GM12891 (cell line): ENCODE measurements at places on chromosomes 1 and 21.
A peak's percentile ranks its signal among the peaks of the same experiment; 100 is the strongest.

- DNase-seq, result no peak
Observed at GRCh38 chr1:55860798-55861519, 645.8 kb upstream of the USP24 start.

GRCh38 chr1:40114400-40114799, 17.3 kb upstream of the PPT1 start:
- no peak for DNase-seq

DNA sequence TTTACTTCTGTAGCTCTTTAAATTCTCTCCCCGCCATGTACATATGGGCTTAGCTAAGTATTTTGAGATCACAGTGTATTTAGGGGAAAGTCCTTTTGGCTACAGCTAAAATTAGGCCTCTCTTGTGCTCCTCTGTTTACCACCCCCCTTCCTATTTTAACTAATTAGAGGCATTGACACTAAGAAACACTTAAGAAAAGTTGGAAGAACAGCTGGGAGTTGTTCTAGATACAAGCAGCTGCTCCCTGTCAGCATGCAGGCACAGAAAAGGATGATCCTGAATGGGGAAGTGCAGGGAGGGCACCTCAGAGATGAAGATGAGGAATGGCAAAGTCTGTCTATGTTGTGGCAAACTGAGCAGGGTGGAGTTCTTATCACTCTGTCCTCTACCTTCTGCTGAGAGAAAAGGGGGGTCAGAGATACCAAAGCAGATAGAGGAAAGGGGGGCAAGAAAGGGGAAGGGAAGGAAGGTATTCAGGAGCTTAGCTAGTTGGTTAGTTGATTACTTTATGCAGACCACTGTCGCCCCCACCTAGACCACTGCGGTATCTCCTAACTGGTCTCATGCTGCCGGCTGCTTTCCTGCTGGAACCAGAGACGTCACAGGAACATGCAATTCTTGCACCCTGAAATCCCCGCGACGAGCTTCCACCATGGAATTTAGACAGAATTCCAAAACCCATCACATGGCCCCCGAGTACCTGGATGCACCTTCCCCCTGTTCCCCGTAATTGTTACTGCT, 82.4 kb upstream of the HOOK1 start:
- DNase-seq, result no peak

DNA sequence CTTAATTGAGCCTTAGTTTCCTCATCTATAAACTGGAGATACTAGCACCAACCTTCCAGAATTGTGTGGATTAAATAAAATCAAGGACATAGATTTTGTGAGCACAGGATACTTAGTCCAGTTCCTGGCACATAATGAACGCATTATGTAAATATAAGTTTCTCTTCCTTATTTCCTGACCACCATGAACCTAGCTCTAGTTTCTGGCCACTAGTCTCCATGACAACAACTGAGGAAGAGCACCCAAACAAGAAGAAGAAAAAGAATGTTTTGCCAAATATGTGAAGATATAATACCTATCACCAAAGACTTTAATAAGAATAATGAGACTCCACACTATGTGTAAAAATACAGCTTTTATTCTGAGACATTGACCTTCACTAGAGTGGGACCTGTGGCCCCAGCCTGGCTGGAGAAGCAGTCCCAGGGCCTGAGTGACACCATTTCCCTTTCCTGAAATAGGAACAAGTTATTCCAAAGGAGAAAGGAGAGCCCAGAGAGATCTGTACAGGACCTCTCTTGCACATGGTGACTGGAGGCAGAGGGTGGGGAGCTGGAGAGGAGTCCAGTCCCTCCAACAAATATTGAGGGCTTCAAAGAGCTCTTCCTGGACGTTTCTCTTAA, 940 bp upstream of the USF1 start:
- no peak for DNase-seq

GRCh38 chr1:246661451-246661850, 62.8 kb upstream of the SCCPDH start:
- DNase-seq, result no peak

GRCh38 chr1:172269084-172269483, 151.4 kb upstream of the C1orf105 start:
- no peak for DNase-seq

DNA sequence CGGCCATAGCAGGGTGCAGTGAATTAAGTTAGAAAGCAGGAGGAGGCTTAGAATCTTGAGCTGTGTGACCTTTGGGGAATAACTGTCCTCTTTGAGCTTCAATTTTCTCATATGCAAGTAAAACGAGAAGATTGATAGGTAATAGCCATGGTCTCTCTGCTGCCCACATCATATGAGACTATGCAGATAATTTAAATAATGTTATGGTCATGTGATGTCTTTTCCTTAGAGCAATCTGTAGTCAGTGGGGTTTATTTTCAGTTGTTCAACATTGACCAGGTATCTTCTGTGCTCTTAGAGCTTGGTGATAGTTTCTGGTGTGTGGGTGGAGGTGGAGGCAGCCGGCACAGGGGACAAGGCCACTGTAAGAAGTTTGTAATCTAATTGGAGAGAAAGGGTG, 537.1 kb downstream of the KIF26B start:
- no peak for DNase-seq

GRCh38 chr1:46481961-46482360, 7.7 kb upstream of the DMBX1 start:
- DNase-seq, result no peak

DNA sequence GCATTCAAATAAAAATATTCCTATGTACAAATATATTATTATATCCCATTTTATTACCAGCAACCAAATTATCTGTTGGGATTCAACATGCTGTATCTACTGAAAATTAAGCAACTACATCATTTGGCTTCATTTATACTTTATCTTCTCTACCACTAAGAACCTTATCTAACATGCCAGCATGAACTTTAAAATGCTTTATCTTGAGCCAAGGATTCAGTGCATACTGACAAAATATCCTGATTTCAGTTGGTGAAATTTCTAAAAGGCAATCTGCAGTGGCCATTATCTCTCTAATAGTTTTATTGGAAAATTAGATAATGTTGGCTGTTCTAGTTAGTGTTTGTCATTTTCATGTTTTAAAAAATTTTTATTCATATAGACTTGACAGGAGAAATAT, 1149.9 kb downstream of the KCNT2 start:
- DNase-seq, result no peak

DNA sequence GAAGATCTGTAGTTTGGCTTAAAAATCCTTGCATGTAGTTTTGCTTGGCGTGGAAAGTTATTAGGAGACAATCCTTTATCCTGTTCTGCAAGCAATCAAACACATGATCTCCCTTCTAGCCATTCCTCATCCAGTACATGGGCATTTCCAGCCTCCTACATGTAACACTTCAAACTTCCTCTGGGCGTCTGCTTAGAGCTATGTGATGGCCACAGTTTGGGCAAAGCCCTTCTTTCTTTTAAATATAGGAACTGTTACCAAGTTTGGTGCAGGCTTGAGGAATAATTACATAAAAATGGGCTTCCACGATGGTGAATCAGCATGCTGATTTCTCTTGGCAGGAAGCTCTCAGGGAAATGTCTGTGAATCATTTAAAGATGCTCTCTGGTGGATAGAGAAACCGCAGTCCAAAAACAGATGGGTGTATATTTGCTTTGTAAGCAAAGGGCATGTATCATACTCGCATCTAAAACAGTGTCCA, 176.9 kb upstream of the FMN2 start:
- no peak for DNase-seq

DNA sequence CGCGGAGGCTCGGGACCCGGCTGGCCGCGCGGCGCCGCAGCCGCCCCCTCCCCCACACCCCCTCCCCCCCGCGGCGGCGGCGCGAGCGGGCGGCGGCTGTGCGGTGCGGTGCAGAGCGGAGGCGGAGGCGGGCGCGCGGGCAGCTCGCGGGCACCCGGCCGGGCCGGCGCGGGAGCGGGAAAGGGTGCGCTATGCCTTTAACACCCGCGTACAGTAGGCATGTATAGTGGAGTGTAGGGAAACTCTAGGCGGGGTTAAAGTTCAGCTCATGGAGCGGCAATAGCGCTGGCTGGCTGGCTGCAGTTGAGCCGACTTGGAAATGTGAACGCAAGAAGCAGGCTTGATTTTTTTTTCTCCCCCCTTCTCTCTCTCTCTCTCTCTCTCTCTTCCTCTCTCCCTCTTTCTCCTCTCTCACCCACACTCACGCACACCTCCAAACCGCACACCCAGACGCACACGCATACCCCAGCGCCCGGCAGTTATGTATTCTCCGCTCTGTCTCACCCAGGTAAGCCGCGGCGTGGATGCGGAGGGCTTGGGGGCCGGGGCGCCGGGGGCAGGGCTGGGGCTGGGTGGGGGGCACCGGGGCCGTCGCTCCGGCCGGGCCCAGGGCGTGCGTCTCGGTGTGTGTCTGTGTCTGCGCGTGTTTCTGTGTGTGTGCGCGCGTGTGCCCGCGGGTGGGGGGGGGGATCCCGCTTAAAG, at the start of gene NFIA:
Gene NFIA (plus strand): TSS at position 251 of the 702 bp plus-strand sequence.
- DNase-seq, result no peak

- DNase-seq, result no peak
Observed at GRCh38 chr1:52119301-52120079, 22.4 kb upstream of the ZFYVE9 start.

- no peak for DNase-seq
Observed at GRCh38 chr1:47507881-47508701, 70.2 kb downstream of the FOXD2 start.

DNA sequence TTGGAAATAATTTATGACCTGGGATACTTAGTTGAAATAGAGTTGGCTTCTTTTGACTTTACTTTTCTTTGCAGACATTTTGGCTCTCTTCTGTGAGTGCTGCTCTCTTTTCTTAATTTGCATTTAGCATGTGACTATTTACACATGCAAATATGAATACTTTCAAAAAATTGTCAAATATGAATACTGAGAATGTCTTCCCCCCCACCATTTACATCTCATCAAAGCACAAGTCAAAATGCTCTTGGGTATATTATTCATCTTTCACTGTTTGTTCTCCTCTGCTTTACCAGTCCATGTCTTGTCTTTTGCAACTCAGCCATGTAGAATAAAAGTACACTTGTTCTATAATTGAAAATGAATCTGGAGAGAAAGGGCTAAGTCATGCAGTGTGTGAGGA, 126.5 kb downstream of the HHIPL2 start:
- DNase-seq, result no peak

- no peak for DNase-seq
Observed at GRCh38 chr1:220556641-220557040, 28.7 kb downstream of the MARK1 start.

GRCh38 chr1:29712284-29712651, 475.9 kb downstream of the PTPRU start:
- no peak for DNase-seq

- no peak for DNase-seq
Observed at GRCh38 chr1:227370533-227371254, 52.4 kb upstream of the CDC42BPA start.

DNA sequence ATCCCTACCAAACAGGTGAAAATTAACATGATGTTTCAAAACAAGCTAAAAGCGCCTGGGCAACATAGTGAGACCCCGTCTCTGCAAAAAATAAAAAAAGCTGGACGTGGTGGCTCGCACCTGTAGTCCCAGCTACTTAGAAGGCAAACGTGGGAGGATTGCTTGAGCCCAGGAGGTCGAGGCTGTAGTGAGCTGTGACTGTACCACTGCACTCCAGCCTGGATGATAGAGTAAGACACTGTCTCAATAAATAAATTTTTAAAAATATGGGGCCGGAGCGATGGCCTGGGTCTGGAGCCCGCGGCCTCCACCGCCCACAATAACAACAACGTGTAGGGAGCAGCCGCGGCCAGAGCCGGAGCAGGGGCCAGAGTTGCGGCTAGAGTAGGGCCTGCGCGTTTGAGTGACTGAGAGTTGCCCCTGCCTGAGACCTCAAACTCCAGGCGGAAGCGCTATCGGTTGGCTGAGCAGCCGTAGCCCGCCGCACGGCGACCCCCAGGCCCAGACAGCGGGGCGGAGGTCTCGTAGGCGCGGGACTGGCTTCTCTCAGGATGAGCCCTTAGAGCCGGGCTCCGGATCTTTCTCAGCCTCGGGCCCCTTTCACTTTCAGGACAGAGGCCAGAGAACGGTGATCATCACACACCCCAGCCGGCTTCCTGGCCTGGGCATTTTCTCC, 41.4 kb downstream of the ZMYM1 start:
- peak; percentile 49 for DNase-seq

DNA sequence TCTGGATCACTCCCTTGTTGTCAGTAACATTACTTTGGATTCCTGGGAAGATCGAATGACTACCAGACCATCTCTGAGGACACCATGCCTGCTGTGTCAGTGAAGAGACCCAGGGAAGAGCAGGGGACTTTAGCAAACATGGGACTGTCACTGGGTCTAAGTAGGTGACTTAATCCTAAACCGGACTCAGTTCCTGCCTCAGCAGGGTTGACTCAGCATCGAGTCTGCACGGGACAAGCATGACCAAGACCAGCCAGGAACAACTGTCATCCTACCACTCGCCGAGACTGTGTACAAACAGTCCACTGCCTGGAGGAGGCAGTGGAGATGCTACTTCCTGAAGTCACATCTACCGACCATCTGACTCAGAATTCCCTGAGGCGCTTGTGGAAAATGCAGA, 53.2 kb upstream of the RAB4A start:
- DNase-seq, result no peak

- no peak for DNase-seq
Observed at GRCh38 chr1:84103197-84103992, 40.7 kb upstream of the PRKACB start.

DNA sequence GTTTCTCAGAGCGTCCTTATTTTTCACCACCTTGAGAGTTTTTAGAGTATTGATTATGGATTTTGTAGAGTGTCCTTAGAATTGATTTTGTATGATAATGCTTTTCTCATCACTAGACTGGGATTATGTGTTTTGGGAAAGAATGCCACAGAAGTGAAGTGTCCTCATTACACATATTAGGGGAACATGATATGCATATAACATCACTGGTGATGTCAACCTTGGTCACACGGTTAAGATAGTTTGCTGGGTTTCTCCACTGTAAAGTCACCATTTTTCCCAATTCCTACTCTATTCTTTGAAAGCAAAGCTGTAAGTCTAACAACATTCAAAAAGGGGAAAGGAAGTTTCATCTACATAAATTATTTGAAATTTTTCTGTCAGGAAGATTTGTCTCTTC, 39.6 kb upstream of the PALMD start:
- DNase-seq, result no peak

DNA sequence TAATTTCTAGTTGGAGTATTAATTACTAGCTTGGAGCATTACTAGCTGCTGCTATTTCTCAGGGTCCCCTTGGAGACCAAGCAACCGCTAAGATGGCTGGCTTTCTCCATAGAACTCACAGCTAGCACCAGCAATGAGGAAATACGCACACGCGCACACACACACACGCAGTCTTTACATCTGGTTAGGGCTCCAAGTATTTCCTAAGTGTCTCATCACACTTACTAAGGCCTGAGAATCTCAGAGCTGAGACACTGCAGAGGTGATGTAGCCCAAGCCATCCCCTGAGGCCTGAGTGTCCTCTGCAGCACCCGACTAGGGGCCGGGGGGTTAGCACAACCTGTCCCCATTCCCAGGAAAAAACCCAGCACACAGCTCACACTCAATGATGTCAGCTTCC, 42.5 kb downstream of the ITPKB start:
- no peak for DNase-seq

DNA sequence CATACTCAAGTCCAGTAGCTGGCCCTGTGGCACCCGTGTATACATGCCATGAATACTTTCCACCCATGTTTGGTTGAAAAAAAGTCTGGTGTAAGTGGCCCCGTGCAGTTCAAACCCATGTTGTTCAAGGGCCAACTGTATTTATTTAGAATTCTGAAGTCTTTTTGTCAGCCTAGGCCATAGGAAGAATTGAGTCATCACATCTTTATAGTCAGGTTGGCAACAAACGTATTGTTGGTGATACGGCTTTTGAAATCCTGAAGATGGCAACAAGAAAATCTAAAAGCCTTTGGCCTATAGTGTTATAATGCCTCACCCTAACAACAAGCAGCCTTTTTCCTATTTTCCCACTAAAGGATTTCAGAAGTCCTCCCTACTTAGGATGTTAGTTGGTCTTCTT, 363.6 kb downstream of the PLPP3 start:
- DNase-seq, result no peak

GRCh38 chr1:52683367-52683940, 14.7 kb downstream of the COA7 start:
- no peak for DNase-seq
